ENCODE measurements at places on chromosomes 1 and 21. TPM values are rescaled to one million over a fixed set of nuclear protein-coding genes. Genes with fewer than 3 reads are reported as not detected.

PTPN7 gene
- polyA plus RNA-seq = not detected

STUM gene
- polyA plus RNA-seq = not detected

DNA sequence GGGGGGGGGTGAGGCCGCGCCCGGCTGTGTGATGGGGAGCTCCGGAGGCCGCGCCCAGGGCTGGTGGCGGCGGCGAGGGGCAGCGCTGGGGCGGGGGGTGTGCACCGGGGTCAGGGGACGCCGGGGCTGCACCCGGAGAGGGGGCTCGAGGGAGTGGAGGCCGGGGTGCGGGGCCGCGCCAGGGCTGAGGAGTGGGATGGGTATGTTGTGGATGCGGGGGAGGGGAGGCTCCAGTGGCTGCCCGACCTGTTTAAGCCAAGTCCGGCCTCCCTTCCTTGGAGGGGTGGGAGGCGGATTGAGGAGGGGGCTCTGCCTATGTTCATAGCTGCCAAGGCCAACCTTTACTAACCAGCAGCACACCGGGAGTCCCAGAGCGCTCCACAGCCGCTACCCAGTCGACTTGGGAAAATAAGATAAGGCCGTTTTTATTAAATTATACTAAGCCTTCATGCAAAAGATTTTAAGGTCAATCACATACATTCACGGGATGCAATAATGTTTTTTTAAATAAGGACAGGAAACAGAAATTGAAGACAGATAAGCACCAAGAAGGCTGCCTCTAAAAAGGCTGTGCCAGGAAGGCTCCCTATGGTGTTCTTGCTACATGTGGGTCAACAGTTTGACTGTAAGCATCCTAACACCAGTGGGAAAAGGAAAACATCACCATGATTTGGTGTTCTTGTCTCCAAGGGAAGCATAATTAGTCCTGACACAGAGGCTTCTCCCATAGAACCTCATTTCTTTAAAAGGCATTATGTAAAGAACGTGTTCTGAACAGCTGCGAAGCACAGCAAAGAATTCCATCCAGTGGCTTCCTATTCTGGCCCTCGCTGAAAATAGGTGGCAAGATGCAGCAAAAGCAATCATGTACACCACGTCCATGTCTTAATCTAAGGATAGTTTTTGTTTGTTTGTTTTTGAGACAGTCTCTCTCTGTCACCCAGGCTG, 626 bp upstream of the HLCS start:
- no peak for DNase-seq

DNA sequence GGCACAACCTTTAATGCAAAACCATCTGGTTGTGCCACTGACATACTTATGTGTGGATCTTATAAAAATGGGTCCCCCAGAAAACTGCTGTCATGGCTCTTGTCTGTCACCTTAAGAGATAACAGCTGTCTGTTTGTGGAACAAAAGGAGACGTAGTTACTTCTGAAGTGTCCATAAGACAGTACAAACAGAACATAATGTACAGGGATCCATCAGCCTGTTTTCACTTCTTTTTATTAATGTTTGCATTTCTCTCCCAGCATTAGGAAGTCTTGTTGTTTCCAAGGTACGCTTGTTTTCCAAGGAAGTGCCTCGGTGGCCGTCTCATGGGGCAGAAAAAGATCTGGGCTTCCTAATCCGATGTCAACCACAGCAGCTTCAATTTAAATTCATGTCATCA, 11.2 kb upstream of the ST6GALNAC5 start:
- no peak for DNase-seq

DNA sequence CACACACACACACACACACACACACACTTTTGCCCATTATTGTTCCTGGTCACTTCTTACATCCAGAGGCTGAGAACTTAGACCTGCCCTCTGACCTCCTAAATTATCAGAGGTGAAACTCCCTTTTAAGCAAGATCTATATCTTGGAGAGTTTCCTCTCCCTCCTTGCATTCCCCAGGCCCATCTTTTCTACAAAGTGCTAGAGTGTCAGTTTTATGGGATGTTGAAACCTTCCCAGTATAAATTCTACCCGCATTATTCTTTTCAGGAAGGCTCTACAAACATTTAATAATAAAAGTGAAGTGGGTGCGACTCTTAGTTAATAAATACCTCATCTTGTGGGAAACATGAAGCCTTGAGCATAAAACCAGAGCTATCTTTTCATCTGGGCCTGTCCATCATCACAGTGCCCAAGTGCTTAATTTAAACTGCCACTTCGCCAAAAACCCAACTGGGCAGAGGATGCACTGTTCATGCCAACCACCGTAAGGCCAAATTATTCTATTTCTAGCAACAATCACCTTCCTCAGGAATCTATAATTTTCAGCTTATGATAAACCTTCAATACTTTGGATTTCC, 458.2 kb upstream of the RUNX1 start:
- DNase-seq = no peak

- DNase-seq = no peak
These were observed 26.6 kb upstream of the RD3 start for GRCh38 chr1:211518330-211519289.

DNA sequence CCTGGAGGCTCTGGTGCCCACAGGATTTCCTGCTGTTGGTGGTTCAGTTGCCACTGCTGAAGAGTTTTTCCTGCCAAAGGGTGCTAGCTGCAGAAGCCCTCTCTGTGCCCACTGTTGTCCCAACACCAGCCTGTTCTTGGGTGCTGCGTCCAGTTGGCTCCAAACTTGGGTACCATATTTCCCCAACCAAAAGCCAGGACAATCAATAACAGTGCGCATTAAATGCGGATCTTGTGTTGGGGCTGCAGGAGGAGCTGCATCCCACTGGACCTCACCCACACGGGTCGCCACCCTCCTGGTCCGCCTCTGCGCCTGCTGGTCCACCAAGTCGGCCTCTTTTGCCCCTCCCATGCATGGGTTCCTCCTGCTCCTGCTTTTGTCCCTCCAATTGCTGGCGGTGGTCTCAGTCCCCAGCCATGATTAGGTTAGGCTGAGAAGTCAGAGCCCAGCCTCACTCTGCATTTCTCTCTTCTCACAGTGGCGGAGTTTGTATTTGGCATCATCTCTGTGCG, 9.8 kb downstream of the ABCG1 start:
- DNase-seq = no peak

DNA sequence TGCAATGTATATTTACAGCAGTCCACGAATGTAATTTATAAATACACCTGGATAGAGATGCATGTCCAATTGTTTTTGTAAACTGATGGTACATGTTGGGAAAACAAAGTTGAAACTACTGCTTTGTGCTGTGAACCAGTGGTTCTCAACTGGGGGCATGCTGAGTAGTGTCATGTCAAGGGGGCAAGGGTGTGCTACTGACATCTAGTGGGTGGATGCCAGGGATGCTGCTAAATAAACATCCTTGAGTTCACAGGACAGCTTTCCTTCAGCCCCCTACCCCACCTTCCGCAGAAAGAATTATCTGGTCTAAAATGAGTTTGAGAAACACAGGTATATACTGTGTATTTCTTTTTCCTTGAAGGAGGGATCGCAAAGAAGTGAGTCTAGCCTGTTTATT, 95.9 kb downstream of the RASAL2 start:
- DNase-seq = no peak

DNA sequence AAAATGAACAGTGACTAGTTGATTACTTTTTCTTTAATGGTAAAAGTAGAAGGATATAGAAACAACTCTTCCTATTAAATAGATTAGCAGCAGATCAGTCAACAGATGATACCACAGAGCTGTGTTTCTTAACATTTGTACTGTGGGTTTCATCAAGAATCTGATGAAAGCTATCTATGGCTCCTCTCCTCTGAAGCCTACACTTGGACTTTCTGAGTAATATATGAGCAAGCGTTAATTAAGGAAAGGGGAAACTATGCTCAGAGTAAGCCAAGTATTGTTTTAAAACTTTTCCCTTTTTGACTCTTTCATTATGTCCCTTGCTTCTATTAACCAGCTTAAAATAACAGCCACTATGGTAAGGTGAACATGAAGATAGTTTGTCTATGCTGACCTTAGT, 10.8 kb downstream of the ARID4B start:
- DNase-seq = no peak

- DNase-seq = no peak
These were observed 28.5 kb downstream of the IL12RB2 start for GRCh38 chr1:67336157-67336556.
